Non-pigmented ciliary epithelial cell (primary cell): ENCODE measurements at places on chromosomes 5 and 9.

- DNase-seq: no peak
Observed at GRCh38 chr9:80144856-80145255, 573.1 kb downstream of the TLE4 start.

DNA sequence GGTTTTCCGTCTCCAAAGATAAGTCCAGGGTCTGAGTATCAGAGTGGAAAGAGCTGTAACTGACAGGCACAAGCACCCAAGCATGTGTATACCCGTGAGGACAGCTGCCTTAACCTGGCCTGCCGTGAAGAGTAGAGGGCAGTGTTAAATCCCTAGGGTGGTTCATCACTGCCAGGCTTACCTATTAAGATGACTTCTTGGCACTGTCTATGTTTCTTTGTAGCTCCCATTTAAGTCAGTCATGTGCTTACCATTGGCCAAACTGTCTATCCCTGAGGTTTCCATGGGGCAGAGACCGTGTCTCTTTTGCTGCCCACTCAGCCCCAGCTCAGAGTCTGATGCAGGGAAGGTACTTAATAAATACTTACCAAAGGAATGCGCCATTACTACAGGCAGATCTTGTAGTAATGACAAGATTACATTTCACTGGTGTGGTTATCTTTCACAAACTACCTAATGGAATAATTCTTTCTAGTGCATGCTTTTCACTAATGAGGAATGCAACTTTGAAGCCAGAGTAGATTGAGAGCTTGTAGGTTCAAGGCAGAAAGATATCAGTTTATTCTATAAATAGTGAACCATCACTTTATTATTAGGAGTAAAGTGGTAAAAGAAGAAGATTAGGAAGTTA, 64.2 kb downstream of the SNX24 start:
- DNase-seq: no peak

GRCh38 chr5:144333336-144333920, 162.8 kb downstream of the KCTD16 start:
- DNase-seq: no peak

- DNase-seq: no peak
Observed at GRCh38 chr9:27835746-27836145, 262.5 kb upstream of the C9orf72 start.

DNA sequence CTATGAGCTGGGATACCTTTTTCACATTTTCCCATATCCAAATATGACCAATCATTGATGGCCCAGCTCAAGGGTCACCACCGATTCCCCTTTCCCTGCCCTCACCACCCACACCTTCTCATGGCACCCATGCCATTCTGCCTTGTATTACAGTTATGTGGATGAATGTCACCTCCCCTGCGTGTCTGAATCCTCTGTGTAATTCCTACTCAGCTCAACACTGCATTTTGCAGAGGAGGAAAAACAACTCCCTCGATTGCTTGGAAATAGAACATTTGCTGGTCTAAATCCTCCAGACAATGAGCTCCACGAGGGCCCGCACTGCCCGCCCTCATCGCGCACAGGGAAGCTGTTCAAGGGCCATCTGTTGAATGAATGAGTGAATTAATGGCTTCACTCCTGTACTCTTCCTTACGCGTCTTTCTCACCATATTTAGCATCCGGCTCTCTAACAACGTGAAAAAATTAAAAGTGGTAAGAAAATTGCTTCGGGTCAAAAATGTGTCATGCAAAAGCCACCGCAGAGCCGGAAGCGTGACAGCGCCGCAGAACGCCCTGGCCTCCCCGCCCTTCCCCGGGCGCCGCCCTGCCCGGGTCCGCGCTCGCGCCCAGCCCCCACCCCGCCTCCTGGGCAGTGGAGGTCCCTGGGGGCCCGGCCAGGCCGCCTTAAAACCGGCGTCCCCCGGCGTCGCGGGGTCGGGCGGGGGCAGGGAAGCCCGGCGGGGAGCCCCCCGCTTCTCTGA, 704 bp downstream of the SUSD1 start:
- no peak for DNase-seq

- no peak for DNase-seq
Observed at GRCh38 chr9:86287013-86287412, 4.7 kb upstream of the ISCA1 start.

DNA sequence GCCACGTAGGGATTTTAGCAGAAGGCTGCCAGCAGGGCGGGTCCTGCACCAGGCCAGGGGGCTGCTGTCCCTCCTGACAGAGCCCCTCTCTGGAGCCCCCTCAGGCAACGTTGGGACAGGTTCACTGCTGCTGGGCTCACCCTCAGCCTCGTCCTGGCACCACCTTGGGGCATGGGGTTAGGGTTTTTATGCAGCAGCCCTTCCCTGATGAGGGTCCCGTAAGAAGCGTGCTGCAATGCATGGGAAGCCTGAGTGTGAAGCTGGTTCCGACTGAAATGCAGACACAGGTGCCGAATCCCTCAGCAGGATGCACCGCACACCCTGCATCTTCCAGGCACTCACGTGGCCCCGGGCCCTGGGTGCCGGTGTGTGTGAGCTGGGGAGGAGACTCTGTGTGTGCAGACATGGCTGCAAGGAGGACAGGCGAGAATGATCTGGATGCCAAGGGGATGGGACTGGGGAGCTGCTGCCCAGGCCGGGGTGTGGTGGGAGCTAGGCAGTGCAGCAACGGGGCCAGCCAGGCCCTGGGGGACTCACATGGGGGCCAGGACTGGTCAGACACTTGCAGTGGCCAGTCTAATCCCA, 27.1 kb downstream of the ZDHHC11B start:
- DNase-seq: no peak

- no peak for DNase-seq
Observed at GRCh38 chr9:129609486-129610212, 11.3 kb downstream of the C9orf50 start.

DNA sequence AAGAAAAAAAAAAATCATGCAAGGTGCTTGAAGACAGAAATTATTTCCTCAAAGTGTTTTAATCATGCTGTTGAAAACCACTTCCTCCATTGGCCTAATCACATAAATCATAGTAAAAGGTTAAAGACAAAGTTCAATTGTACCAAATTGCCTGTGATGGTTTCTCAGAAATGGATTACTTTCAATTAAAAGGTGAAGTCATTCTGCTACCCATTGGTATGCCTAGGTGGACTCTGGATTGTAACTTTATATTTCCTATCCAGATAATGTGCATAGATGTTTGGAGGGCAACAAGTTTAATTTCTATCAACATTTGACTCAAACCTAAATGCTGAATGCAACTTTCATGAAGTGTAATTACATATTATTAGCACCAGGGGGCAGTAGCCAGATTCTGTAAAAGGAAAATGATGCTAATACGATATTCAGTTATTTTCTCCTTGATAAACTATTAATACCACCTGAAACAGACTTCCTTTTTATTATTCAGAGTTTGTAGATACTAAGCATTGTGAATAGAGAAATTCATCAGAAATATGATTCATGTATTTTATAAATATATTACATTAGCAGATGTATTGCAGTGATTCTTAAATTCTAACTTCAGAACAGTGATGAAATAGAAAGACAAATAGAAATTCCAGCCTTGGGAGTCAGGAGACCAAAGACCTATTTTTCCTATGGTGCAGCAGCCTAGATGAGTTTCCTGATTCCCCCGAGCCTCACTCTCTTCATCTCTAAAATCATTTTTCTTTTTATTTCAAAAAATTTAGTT, 148.2 kb downstream of the CAAP1 start:
- DNase-seq: no peak

GRCh38 chr9:137227054-137227852, at the start of gene RNF224:
TSS of gene RNF224 (plus strand) at chr9:137227502. CDS start at chr9:137228336, 834 bp downstream.
- no peak for DNase-seq

- DNase-seq: peak; percentile 90
Observed at GRCh38 chr5:96017951-96018350, 56.3 kb upstream of the ELL2 start.

DNA sequence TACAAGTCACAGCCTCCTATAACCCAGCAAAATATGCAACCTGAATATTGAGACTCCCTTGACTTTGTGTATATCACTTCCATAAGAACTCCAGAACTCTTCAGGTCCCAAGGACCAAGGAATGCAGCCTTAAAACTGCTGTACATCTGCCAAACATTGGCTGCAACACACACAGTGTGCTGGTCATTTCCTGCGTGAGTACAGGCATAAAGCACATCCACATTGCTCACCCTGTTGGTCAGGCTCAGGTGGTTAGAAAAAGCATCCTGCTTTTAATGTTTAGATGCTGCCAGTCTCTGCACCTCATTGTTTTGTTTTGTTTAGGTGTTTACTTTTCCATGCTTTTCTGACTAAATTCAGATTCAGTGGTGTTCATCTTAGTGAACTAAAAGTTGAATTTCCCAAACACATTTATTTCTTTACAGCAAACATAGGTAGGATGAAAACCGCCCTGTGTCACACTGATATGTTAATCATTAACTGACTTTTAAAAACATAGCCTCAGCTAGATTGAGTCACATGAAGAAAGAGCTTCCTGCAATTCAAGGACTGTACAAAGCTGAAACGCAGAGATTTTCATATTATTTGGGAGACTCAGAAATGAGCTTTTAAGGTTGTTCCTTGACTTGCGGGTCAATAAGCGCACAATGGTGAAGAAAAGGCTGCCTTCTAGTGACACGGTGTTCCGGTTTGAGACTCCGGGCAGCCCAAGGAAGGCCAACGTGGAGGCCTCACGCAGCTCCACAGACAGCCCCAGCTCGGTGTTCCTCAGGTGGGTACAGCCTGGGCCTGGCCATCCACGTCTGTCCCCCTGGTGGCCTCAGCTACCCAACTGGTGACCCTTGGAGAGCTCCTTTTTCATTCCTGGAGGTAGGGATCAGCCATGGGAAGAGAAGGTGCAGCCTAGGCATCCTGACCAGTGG, 52.2 kb upstream of the GRAMD2B start:
- DNase-seq: no peak
